Bone marrow (tissue), 2 donors: ENCODE measurements at places on chromosomes 1 and 21.

GRCh38 chr1:225772323-225772768, 5.3 kb upstream of the SRP9 start:
- peak; percentile 68 for DNase-seq

GRCh38 chr1:32984455-32985171, 20.0 kb upstream of the RNF19B start:
- no peak for DNase-seq

DNA sequence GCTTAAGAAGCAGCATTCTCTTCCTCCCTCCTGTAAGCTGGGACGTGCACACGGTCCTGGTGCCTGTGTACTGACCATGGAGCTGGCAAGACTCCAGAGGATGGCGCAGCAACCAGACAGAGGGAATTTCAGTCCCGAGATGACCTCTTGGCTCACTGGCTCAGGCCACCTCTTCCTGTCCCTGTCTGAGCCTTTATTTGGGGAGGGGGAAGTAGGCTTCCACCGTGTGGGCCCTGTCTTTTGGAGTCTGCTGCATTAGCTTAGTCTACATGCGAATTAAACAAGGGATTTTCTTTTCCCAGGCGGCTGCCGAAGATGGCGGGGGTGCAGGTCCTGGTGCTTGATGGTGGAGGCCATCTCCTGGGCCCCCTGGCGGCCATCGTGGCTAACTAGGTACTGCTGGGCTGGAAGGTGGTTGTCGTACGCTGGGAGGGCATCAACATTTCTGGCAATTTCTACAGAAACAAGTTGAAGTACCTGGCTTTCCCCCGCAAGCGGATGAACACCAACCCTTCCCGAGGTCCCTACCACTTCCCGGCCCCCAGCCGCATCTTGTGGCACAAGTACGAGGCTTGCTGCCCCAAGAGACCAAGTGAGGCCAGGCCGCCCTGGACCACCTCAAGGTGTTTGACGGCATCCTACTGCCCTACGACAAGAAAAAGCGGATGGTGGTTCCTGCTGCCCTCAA, 10.2 kb downstream of the IL24 start:
- DNase-seq, result no peak

DNA sequence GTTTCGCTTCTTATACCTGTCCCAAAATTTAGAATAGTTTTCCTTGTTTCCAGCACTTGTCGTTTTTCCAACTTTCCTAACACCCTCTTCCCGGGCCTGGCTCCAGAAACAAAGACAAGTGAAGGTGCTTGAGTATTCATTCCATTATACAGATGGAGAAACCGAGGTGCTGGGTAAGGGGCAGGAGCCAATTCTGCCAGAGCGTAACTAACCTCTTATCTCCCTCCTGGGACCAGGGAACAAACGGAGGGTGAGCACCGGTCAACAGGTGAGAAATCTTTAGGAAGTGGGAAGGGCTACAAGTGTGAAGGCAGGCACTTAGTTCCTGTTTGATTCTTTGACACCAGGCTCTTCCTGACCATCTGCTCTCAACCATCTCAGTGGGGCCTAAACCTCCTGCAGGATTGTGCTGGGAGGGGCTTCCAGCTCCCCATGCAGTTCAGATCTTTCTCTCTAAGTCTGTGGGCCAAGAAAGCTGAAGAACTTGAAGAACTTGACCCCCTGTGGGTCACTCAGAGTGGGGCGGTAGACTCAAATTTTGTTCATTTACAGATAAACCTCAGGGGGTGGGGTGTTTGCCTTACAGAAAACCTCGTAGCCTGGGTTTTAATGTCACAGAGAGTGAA, 8.7 kb downstream of the PLXNA2 start:
- no peak for DNase-seq
